ENCODE measurements at places on chromosomes 2 and 18.
A peak's percentile ranks its signal among the peaks of the same experiment; 100 is the strongest.

GRCh38 chr18:14941256-14941655, 193.3 kb downstream of the ANKRD30B start:
- DNase-seq: no peak

GRCh38 chr2:233371641-233372040, 17.3 kb downstream of the DGKD start:
- no peak for DNase-seq

DNA sequence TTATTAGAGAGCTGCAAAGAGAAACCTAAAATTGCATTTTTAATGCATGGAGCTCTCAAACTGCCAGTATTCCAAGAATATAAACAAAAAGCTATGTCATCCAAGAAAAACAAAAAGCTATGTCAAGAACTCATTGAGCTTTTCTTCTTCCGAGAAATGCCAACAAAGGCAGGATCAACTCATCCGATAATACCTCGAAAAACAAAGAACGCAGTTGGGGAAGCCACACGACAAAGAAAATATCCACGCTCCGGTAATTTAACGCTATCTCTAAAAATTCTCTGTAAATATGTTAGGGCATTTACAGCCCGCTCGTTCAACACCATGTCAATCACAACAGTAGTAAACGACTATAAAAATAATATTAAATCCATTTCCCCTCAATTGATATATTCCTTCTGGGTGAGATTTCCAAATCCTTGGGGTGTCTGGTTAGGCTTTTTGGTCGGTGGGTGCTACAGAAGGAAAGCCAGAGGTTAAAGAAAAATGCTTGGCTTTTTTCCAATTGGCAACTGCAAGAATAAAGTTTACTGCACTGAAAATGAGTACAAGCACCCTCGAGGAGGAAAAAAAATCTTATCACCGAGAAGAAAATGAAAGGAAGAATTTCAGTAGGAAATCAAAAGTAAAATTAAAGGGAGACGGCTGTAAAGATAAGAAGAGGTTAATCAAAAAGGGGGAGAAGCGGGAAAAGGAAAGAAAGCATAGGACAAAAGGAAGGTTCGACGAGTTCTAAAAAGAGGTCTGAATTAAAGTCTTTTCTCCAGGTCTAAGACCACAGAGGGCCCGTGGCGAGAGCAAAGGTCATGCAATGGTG, 856 bp downstream of the TIA1 start:
- peak; percentile 50 for DNase-seq

DNA sequence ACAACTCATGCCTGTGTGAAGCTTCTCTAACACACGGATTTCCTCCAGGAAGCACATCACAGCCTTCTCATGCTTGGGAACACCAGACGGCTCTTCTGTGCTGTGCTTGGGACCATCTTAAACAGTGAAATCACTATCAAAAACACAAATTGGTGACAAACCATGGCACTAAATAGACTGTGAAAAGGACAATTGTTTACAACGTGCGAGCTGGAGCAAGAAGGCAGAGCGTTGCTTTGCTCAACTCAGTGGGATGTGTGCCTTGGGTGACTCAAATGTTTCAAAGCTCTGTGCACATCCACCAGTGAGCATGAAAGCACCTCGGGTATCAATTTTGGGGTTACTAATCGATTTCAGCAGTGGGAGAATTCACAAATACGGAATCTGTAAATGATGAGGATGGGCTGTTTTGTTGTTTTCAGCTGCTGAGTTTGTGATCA, 182.4 kb upstream of the ARL4C start:
- DNase-seq: peak; percentile 81

GRCh38 chr18:58787536-58788149, 77.0 kb upstream of the ZNF532 start:
- no peak for DNase-seq

GRCh38 chr2:238488347-238488826, 61.7 kb downstream of the ASB1 start:
- no peak for DNase-seq

GRCh38 chr2:206112846-206113547, 27.0 kb upstream of the INO80D start:
- DNase-seq: peak; percentile 49

- peak; percentile 22 for DNase-seq
Observed at GRCh38 chr2:208036357-208036756, 11.0 kb upstream of the PLEKHM3 start.

- DNase-seq: no peak
Observed at GRCh38 chr2:140442319-140442718, 1662.1 kb upstream of the NXPH2 start.

DNA sequence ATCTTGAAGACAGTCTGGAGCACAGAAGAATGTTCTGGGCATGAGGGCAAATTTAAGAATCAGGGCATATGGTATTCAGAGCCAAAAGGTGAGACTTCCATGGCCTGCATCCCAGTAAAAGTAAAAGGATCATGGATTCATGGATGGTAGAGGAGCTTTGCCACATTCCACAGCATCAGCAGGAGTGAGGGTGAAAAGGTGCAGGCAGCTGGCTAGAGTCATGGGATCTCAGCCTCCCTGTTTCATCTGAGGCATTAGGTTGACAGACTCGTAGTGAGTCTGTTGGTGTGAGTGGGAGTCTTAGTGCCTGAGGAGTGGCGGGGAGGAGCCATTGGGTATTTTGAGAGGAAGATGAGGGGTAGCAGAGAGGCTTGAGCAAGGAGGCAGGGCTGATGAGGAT, 301.6 kb downstream of the CYP26B1 start:
- no peak for DNase-seq

DNA sequence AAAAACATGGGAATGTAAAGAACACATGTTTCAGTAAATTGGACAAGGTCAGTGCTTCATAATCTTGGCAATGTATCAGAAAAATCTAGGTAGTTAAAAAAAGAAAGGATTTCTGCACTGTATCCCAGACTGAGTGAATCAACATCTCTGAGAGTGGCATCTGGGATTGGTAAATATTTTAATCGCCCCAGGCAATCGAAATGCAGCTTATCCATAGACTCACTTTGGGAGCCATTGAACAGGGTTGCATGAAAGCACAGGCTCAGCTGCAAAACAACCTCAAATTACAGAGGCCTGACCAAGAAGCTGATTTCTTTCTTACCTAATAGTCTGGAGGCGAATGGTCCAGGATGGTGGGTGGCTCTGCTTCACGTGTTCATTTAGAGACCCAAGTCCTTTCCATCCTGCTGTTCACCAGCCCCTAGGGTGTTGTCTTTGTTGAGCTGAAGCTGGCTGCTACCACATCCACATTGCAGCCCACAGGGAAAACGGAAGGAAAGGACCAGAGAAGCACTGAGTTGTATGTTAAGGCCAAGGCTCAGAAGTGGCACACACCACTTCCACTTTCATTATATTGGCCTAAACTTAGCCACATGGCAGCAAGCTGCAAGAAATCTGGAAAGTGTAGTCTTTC, 59.0 kb downstream of the MOGAT1 start:
- no peak for DNase-seq

GRCh38 chr2:174610243-174610995, 12.8 kb upstream of the WIPF1 start:
- peak; percentile 59 for DNase-seq

GRCh38 chr2:69384618-69385081, 2.4 kb downstream of the GFPT1 start:
- DNase-seq: peak; percentile 66

GRCh38 chr2:24050041-24050979, 769 bp downstream of the FKBP1B start:
- DNase-seq: peak; percentile 48

DNA sequence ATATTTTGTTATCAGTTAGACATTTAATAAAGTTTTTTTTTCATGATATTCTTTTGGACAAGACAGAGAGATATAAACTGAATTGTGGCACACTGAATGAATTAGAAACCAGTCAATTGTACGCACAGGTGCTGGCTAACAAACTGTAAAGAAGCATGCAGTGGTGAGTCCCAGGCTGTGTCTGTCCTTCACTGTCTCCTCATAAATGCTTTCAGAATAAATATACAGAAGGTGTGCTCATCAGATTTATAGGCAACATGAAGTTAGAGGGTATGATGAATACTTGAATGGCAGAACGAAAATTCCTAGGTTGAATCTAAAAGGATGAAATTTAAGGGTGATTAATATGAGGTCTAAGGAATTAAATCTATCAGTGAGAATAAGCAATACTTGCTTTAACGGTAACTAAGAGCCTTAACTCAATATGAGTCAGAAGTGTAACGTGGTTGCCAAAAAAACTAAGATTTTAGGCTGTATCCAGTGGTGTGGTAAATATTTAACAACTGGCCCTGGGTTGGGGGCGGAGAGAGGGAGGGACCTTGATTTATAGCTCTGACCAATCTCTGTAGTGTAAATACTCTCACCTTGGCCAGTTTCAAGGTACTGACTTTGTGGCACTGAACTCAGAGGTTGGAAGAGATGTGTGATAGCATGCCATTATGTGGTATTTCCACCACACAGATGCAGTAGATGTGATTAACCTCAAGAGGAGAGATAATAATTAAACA, 41.9 kb upstream of the AAK1 start:
- DNase-seq: peak; percentile 60

- DNase-seq: no peak
Observed at GRCh38 chr2:238203973-238204683, 633 bp upstream of the ILKAP start.

GRCh38 chr2:24189551-24189950, 14.7 kb downstream of the FAM228A start:
- DNase-seq: no peak

DNA sequence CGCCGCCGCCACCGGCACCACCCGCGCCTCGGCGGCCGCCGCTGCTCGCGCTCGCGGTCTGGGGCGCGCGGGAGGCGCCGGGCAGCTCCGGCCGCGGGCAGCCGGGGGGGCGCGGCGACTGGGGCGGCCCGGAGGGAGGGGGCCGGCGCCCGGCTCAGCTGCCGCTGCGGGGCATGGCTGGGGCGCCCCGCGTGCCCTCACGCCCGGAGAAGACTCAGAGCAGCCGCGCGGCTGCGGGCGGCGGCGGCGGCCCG, 295 bp downstream of the GAREM1 start:
- DNase-seq: no peak

GRCh38 chr2:145572238-145572637, 1052.3 kb upstream of the ZEB2 start:
- DNase-seq: no peak

GRCh38 chr2:85971366-85971765, 82.6 kb upstream of the ST3GAL5 start:
- peak; percentile 55 for DNase-seq

DNA sequence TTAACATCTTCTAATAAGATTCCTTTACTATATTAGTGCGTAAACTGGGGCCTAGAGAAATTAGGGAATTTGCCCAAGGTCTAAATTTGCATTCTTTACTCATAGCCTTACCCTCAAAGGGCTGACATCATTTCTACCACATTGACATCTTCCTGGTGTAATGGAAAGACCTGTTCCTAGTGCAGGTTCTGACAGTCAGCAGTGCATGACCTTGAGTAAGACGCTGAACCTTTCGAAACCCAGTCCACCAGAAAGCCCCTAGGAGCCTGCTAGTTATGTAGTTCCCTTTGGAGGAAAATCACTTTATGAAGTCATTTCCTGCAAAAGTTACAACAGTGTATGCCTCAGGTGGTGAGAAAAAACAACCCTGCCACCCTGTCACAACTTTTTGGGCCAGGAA, 388.3 kb downstream of the TNS1 start:
- no peak for DNase-seq

- no peak for DNase-seq
Observed at GRCh38 chr2:81481994-81482368, 1177.4 kb upstream of the LRRTM1 start.

GRCh38 chr2:86134709-86135108, 28.7 kb downstream of the PTCD3 start:
- DNase-seq: no peak

GRCh38 chr2:62471816-62472215, 34.2 kb downstream of the TMEM17 start:
- peak; percentile 36 for DNase-seq

GRCh38 chr18:51191128-51191717, 6.3 kb downstream of the MEX3C start:
- DNase-seq: peak; percentile 7

DNA sequence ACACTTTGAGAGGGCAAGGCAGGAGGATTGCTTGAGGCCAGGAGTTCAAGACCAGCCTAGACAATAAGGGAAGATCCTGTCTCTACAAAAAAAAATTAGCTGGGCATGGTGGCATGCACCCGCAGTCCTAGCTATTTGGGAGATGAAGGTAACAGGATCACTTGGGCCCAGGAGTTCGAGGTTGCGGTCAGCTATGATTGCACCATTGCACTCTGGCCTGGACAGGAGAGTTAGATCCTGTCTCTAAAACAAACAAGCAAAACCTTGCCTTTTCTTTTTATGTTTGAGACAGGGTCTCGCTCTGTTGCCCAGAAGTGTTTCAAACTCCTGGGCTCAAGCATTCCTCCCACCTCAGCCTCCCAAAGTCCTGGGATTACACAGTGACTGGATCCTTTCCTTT, 14.5 kb upstream of the THADA start:
- no peak for DNase-seq

GRCh38 chr2:16094811-16095210, 154.5 kb downstream of the MYCN start:
- no peak for DNase-seq

DNA sequence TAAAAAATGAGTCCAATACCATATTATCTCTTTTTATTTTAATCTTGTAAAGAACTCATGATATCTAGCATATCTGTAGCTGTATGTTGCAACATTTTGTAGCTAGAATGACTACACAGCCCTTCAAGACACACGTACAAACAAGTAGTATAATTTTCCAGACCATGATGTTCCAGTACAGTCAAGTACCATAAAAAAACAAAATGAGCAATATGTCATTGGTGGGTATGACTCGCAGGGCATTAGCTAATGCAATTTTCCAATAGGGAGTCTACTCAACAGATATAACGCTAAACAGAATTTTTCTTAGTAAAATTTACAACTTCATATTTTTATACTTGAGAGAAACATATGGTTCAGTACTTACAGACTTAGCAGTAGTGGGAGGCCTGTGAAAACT, 53.6 kb upstream of the UGP2 start:
- peak; percentile 82 for DNase-seq

DNA sequence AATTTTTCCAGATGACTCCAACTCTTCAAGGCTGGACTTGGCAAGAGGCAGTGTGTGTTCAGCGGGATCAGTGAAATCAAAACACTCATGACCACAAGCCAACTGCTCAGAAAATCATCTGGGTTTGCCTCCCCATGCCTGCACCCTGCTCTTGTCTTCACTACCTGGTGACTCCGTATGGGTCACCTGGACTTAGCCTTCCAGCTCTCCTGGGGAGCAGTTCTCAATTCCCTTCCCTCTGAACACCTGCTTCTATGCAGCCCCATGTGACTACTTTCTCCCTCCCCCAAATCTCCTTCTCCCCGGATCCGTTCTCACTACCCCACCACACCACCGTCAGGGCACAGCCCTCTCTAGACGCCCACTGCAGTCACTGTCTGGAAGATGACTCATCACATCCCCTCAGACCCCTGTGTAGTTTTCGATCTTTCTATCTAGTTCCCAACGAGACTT, 130.2 kb upstream of the ID2 start:
- DNase-seq: no peak
